Activated CD4-positive, alpha-beta T cell treated with anti-CD3 and anti-CD28 coated beads for 24 hours (primary cell): ENCODE measurements at places on chromosomes 13 and 19.
A peak's percentile ranks its signal among the peaks of the same experiment; 100 is the strongest.

DNA sequence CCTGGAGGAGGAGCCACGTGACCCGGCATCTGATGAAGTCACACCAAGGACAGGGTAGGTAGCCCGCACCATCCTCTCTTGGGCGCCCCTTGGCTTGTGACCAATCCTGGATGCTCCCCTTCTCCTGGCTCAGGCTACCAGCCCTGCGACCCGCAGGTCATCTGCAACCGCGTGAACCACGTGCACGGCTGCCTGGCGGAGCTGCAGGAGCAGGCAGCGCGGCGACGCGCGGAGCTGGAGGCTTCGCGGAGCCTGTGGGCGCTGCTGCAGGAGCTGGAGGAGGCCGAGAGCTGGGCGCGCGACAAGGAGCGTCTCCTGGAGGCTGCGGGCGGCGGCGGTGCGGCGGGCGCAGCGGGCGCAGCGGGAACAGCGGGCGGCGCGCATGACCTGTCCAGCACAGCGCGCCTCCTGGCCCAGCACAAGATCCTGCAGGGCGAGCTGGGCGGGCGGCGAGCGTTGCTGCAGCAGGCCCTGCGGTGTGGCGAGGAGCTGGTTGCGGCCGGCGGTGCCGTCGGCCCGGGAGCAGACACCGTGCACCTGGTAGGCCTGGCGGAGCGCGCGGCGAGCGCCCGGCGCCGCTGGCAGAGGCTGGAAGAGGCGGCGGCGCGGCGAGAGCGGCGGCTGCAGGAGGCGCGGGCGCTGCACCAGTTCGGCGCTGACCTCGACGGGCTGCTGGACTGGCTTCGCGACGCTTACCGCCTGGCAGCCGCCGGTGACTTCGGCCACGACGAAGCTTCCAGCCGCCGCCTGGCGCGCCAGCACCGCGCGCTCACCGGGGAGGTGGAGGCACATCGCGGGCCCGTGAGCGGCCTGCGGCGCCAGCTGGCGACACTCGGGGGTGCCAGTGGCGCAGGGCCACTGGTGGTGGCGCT is 45.9 kb downstream of the SPTBN4 start:
- DNase-seq = no peak

- no peak for DNase-seq
These were observed 1265.5 kb downstream of the PCDH9 start for GRCh38 chr13:65964672-65965071.

DNA sequence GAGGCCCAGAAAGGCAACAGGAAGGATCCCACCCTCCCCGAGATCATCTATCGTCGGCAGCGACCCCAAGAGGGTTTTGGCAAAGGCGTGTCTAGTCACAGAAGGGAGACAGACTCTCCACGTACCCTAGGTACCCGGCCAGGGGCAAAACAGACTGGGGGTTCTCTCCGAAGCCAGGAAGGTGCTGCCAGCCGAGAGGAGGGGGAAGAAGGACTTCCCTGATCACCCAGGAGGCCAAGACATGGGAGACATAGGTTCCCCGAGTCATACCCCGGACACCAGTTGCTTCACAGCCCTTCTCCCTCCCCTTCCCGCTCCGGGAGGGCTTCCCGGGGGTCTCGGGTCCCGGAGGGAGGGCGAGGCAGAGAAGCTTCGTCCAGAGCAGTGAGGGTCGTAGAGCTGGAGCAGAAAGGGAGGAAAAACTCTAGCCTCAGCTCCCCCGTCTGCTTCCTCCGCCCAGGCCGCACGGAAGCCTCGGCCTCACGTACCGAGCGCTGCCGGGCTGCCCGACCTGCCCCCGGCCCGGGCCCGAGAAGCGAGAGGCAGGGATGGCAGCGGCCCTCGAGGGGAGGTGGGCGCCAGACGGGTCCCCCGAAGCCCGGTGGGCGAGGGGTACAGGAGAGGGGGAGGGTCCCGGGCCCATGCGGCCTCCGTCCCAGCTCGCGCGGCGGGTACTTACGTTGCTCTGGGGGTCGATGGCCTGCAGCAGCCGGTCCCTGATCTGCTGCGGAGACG is 644 bp downstream of the MED26 start:
- no peak for DNase-seq

DNA sequence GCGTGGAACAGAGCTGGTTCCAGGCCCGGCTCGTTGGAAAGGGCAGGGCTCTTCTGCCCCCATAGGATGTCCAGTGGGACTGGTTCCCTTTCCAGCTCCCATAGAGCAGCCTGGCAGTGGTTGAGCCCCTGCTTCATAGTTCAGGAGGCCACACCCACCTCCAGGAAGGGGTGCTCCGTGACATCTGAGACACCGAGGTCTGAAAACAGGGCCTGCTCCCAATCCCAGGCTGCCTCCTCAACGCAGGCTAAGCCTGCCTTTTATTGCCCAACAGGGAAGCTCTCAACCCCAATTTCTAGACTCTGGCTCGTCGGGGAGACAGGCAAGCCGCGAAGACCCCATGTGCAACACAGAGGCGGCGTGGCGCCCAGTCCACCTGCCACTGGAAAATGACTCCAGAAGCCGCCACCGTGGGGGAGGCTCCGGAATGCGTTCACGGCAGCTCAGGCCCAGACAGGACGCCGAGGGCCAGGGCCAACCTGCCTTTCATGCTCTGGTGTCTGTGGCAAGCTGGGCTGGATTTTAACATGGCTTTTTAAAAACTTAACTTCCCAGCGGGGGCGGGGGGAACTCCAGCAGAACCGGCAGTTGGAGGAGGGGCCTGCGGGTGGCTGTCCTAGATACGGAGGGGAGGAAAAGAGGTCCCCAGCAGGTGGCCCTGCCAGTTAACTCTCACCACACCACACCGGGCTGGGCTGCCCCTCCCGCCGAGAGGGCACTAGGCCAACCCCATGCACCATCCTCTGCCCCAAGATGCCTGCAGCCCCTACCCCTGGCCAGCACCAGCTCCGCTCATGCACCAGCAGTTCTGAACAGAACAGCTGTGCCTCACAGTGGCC is 17.9 kb upstream of the TINCR start:
- DNase-seq = peak; percentile 43

DNA sequence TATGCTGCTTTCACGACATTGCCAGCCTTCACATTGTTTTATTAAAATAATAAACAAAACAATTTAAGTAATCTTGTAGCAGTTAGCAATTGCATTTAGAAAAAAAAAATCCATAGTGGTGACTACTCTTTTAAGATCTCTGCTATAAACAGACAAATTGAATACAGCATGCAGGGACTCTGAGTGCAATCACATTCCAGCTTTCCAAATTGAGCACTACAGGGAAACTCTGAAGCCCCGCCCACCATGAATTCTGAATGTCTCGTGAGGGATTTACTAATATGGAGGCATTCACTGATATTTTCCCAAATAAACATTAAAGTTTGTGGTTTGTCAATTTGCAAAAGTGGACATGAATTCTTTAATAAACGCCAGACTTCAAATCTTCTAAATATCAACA is 698.8 kb downstream of the LIG4 start:
- no peak for DNase-seq

DNA sequence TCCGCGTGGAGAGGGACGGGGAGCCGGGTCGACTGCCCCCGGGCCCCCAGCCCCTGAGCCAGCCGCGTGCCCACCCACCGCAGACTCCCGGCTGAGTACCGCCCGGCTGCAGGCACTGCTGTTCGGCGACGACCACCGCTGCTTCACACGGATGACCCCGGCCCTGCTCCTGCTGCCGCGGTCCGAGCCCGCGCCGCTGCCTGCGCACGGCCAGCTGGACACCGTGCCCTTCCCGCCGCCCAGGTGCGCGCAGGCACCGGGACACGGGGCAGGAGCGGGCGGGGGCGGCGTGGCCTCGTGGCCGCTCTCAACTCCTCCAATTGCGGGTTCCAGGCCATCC is 1.6 kb downstream of the AMH start:
- no peak for DNase-seq

DNA sequence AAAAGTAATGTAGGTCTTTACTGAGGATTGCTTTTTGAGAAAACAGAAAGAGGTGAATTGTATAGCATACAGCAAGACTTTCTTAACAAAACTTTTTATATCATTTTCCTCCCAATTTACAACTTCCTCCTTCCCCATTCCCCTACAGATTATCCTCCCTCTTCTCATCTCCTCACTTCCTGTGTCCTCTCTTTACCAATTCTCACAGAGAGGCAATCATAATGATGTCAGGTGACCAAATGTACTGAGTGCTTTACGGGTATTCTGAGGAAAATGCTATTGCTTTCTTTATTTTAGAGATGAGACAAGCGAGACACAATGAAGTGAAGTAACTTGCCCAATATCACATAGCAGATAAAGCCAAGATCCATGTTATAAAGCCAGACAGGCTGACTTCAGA is 1.7 kb upstream of the MTMR6 start:
- no peak for DNase-seq
